ENCODE measurements at places on chromosomes 1 and 21.

DNA sequence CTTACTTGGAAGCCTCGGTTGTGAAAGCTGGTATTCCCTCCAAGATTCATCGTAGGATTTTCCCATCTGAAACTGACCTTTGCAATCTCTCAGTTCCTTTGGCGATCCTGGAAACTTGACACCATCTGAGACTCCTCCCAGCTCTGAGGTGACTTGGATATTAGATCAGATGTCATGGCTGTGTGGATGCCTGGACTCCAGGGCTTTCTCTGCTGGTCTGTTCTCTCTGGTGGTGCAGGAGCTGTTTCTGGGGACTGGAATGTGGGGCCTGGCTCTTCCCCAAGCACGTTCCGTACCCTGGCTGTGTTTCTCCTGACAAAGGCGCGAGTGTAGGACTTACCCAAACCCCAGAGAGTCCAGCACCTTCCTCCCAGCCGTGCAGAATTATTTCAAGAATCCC lies 252.2 kb downstream of the RPS6KC1 start:
- no peak for DNase-seq

DNA sequence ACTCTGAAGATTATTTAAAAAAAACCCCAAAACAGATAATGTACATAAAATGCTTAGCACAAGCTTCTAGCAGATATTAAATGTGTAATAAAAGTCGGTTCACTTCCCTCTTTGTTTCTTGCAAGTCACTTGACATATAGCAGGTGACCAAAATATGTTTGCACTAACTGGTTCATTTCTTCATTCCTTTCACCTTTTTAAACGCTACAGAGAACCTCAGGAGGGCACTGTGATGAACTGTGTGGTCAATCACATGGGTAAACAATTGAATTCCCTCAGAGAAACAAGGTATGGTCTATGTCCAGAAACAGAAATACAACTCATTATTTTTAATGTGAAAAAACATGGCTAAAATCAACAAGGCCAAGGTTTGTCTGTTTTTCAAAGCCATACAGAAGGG lies 51.3 kb upstream of the BCL10 start:
- DNase-seq: no peak

DNA sequence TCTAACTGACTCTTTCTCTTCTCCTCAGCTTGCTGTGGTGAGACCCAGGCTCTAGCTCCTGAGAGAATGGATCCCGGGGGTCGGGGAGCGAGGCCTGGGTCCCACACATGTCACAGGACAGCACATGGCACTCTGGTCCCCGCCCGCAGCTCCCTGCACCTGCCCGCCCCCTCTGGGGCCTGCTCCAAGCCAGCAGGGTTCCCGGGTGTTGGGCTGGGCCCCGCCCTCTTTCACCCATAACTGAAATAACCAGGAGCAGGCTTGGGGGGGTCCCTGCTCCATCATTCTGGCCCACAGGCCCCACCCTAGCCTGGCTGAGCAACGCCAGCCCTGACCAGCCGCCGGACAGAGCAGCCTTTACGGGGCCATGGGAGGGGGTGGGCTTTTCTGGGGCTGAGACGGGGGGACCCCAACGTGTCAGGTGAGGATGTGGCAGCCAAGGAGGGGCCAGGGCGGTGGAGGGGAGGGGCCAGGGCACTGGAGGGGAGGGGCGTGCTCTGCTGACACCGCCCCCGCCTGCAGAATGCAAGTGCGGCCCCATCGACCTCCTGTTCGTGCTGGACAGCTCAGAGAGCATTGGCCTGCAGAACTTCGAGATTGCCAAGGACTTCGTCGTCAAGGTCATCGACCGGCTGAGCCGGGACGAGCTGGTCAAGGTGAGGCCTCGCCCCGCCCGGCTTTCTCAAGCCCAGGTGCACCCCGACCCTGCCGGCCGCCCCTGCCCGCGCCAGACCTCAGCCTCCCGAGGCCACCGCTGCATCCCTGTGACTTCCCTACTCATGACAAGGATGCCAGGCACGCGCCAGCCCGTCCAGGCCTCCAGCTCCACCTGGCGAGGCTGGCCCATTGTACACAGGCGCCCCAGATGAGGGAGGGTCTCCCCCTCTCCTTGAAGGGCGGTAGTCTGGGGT lies 19.4 kb downstream of the COL6A1 start:
- no peak for DNase-seq

- no peak for DNase-seq
These were observed 3.7 kb upstream of the ETV3L start for GRCh38 chr1:157103268-157103667.

GRCh38 chr1:106793651-106794050 lies 262.8 kb upstream of the PRMT6 start:
- DNase-seq: no peak

DNA sequence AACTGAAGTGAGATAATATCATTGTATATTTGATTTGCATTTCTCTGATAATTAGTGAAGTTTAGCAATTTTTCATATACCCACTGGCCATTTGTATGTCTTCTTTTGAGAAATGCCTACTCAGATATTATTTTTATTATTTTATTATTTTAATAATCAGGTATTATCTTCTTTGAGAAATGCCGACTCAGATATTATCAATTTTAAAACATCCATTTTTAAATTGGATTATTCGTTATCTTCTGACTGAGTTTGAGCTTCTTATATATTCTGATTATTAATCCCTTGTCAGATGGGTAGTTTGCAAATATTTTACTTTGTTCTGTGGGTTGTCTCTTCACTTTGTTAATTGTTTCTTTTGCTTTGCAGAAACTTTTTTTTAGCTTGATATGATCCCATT lies 37.7 kb downstream of the KMO start:
- DNase-seq: no peak

- no peak for DNase-seq
These were observed 19.7 kb upstream of the CCDC27 start for GRCh38 chr1:3732434-3733093.

- no peak for DNase-seq
These were observed 13.4 kb downstream of the FCRL4 start for GRCh38 chr1:157584503-157584902.

DNA sequence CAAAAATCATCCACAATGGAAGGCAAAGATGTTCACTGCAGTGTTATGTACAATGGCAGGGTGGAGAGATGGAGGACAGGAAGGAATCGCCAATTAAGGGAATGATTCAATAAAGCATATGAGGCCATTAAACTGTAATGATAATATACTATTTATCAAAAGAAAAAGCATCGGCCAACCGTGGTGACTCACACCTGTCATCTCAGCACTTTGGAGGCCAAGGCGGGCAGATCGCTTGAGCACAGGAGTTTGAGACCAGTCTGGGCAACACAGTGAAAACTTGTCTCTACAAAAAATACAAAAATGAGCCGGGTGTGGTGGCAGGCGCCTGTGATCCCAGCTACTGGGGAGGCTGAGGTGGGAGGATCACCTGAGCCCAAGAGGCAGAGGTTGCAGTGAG lies 89.1 kb downstream of the SSBP3 start:
- DNase-seq: no peak

GRCh38 chr1:116118471-116118870 lies 7.3 kb downstream of the MAB21L3 start:
- no peak for DNase-seq

DNA sequence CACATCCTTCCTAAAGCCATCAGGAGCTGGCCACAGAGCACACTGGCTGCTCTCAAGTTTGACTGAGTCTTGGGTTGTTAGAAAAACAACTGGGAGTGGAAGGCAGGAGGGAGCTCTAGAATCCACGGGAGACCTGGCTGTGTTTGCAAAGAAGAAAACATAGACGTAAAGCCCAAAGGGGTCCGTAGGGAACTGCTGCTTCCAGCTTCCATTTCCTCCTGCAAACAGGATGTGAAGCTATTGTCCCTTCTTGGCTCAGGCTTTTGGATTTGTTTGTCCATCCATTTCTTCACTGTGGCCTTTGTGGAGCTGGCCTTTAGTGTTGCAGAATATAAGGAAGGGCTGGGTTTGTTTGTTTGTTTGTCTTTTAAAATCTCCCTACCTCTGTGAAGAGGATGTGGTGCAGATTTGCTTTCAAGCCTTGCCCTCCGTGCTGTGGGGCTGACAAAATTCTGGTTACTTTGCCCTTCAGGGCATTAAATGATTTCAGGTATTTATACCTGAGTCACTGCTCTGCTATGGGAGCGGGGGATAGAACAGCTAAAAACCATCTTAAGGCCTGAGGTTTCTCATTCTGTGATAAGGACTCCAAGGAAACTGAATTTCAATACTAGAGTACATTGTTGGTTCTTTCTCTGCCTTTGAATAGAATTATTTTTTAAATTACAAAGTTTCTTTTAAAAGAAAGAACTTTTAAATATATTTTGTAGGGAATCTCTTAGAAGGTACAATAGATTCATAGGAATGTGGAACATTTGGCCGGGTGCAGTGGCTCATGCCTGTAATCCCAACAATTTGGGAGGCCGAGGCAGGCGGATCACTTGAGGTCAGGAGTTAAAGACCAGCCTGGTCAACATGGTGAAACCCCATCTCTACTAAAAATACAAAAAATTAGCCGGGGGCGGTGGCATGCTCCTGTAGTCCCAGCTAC lies 74.3 kb downstream of the MPZL1 start:
- no peak for DNase-seq

DNA sequence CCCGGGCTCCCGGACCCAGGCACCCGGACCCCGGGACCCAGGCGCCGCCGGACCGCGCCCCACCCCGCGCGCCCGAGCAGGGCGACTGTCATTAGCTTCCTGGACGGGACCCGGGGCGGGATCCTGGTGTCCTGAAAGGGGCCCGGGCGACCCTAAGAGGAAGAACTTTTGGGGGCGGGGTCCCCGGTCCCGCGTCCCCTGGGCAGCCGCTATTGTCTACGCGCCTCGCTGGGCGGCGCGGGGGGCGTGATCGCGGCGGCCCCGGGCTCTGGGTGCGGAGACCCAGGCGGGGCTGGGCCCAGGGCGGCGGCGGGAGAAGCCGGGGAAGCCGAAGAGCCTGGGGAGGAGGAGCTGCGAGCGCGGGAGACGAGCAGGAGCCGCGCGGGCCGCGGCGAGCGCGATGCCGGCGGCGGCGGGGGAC lies 465 bp downstream of the HUNK start:
- no peak for DNase-seq

DNA sequence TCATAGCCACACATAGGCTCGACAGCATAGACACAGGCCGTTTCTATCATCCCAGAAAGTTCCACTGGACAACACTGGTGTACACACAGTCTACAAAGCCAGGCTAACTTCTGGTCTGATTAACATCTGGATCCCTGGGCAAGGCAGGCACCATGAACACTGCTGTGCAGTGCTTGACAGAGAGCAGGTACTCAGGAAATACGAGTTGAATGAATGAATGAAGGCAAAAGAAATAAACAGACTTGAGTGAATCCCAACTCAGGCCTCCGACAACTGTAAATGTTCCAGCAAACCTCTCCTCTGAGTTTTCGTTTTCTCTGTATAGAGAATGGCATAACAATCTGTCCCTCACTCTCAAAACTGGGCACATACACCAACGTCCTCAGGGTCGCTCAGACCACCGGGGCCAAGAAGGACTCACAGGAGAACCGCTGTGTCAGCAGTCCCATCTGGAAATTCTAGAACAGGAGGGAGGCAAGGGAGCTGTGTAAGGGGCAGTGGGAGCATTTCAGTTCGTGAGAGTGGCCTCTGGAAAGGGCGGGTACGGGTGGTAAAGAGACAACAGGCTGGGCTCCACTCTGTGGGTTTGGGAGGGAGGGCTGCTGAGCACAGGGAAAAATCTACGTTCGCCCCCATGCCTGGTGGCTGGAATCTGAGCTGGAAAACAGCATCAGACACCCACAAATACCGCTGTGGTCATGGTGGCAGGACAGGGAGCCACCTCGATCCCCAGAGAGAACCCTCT lies 15.1 kb upstream of the ECE1 start:
- DNase-seq: no peak

- DNase-seq: no peak
These were observed 30.8 kb downstream of the SERBP1 start for GRCh38 chr1:67399199-67399993.

DNA sequence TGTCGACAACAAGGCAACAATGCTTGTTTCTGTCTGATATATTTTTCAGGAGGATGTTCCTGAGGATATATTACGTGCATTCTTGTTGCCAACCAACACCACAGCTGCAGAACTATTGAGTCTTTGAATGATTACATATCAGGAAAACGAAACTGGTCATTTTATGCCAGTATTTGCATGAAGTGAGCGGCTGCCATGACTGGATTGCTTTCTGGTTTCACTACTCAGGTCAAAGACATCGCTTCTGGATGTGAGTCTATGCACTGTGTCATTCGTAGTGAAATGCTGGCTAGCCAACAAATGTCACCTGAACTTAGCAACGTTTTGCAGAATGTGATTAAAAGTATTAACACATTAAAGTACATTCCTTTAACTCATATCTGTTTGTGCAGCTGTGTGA lies 35.8 kb upstream of the OLFM3 start:
- no peak for DNase-seq

DNA sequence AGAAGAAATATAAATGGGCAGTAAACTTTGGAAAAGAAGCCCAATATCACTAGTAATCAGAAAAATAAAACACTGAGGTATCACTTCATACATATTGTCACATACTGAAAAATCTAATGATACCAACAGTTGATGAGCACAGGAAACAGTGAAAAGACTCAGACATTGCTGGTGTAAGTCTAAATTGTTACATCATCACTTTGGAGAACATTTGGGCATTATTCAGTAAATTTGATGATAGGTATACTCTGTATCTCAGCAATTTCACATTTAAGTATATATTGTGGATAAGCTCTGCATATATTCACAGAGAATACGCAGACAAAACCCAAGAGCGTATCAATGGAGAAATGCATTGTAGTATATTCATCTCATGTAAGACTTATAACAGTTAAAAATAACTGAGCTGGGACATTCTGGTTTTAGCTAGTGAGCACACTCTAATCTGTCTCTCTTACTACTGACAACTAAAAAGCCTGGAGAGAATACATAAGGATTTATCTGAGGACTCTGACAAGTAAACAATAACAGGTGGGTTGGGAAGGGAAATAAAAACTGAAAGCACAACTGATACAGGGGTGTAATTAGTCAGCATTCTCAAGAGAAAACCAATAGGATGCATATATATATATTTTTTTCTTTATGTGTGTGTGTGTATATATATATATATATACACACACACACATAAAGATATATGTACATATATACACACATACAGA lies 212.7 kb upstream of the JUN start:
- no peak for DNase-seq

DNA sequence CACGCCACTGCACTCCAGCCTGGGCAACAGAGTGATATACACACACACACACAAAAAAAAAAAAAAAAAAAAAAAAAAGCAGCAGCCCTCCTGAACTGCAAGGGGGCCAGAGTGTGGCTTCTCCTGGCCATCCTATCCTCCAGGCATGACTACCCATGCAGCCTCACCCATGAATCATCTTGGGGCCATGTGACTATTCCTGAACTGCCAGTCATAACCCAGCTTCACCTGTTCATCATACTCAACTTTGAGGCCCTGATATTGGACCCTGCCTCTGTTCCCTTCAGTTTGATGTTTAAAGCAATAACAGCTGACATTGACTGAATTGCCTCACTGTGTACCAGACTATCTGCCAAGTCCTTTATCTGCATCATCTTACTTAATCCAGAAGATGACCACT lies 2.8 kb upstream of the HPCAL4 start:
- no peak for DNase-seq

- no peak for DNase-seq
These were observed 83.7 kb upstream of the SELENON start for GRCh38 chr1:25716320-25716719.

- no peak for DNase-seq
These were observed 89.2 kb upstream of the SELENON start for GRCh38 chr1:25710583-25711347.
